ENCODE measurements at places on chromosomes 1 and 21.

DNA sequence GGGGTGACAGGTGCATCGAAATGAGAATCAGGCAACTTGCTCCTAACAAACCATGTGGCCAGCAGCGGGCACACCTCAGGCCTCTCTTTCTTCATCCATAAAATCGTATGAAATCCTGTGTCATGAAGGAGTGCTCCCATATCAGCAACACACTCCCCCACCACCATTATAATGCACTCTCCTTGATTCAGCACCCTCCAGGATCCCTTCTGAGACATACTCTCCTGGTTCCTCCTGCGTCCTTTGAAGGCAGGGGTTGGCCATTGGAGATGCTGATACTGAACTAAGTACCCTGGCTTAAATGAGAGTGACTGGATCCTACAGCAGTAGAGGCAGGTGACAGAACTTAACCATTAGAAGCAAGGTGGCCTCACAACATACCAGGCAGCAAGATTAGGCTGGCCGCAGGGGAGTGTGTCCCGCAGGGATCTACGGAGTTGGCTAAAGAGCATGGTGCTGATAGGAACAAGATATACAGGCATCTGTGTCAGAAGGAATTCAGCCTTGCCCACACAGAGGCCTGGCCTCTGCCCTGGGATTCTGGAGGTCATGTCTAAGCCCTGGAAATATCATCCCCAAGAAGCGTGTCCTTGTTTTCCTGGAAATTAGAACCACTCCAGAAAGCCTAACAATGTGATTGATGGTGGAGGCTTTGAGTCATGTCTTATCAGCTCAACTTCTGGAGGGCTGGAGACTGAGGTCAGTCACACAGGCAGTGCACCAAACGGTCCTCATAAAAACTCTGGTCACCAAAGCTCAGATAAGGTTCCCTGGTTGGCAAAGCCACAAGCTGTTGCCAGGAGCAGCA lies 16.8 kb downstream of the S100A7A start:
- no peak for DNase-seq

DNA sequence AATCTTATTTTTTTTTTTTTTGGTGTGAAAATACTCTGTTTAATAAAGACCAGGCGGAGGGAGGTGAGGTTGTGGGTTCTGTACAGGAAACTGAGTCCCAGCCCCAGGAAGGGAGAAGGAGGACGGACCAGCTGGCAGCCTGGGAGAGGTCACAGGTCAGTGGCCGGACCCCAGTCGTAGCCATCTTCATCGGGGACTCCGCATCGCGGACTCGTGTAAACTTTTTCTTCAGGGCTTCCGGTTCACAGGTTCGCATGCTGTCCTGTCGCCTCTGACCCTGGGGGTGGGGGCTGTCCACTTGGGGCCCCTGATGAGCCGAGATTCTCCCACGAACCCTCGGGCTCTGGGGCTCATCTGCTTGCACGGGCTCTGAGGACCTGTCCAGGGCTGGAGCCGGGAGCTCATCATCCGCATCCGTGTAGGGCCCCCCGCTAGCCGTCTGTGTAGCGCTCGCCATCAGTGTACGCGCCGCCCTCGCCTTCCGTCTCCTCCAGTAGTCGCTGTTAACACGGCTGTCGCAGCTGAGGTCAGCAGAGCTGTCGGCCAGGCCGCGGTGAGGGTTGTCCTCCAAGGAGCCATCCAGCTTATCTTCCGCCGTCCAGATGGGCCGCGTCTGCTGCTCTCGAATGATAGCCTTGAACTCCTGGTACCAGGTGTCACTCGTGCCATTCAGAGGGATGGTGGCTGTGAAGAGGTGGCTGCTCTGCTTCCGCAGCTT lies 975.7 kb upstream of the PRMT6 start:
- no peak for DNase-seq

GRCh38 chr1:96966536-96967138 lies 245.1 kb downstream of the PTBP2 start:
- DNase-seq: peak; percentile 42

DNA sequence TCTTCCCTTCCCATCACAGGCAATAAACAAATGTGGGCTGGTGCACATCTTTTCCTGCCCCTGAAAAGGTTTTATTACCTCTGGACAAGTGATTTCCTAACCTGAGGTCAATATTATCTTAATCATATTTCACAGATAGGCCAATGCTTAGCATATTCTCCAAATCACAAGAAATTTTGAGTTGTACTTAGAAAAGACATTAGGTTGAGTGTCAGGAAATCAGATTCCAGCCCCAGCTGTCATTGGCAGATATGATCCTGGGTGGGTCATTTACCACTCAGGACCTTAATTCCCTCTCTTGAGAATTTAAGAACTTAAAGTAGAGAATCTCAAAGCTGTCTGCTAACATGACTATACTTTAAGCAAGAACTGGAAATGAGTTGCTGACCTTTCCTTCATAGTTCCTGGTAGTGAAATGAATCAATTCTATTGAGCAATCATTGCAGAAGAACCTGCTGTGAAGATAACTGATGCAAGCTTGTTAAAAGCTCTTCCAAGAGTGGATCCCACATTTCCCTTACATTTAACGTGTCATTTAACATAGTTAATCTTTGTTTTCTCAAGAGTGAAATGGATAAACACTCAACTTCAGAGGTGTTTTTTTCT lies 46.4 kb upstream of the CR2 start:
- no peak for DNase-seq

- no peak for DNase-seq
These were observed 19.4 kb downstream of the FYB2 start for GRCh38 chr1:56799605-56800400.

DNA sequence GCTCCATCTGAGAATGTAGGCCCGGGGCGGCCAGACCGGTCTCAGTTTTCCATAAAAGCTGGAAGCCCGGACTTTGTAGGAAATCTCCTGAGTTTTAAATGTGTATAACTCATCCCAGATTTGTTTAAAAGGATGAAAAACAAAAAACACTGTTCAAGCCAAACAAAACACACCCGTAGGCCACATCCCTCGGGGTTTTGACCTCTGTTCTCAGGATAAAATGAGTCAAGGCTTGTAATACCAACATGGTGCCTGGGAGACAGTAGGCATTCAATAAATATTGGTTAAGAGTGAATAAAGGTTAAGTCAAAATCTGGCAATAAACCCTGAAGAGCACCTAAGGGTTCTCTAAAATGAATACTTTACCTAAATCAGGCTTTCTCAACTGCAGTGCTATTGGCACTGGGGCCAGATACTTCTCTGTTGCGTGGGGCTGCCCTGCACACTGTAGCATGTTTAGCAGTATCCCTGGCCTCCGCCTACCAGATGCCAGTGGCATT lies 55.0 kb downstream of the KAZN start:
- DNase-seq: no peak

DNA sequence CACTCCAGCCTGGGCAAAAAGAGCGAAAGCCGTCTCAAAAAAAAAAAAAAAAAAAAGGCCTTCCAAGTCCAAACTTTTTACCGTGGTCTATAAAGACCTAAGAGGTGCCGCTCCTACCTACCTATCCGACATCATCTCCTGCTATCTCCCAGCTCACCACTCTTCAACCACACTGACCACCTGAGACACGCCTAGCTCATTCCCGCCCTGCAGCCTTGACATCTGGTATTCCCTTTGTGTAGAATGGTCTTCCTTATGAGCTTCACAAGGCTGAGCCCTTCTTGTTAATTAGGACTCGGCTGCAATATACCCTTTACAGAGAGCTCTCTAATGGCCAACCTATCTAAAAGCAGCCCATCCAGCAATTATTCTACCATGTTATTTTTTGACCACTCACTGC lies 680 bp downstream of the MAGOH start:
- DNase-seq: no peak

- DNase-seq: no peak
These were observed 418 bp downstream of the IFI44L start for GRCh38 chr1:78620666-78621065.

DNA sequence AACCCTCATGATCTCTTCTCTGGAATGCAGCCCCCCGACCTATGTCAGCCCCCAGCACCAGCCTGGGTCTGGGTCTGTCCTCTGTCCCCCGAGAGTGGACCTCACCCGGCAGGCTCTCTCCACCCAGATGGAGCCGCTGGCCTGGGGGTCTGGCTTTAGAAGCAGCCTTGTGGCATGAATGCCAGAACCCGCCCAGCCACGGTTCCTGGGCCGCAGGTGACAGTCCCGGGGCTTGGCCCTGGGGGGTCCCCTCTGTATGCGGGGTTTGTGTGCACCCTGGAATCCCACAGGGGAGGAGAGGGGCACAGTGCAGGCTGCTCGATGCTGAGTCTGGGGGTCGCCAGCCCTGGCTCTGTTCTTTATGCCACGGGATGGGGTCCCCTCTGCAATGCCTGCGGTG lies 96.0 kb upstream of the ACTRT2 start:
- DNase-seq: no peak

DNA sequence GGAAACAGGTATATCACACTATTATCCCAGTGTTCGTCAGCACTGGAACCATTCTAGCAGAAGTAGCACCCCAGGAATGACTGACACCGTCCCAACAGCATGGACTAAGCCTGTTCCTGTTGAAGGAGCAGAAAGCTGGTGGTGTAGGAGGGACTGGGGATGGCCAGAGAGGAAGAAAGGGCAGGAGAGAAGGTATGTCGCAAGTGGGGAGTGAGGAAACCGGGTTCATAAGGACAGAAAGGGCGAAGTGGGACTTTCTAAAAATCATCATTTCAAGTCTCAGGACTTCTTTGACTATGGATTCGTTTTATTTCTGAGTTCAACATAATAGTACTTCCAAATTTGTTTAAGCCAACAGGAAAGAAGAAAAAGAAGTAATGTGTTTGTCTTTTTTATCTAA lies 19.7 kb upstream of the MX1 start:
- DNase-seq: no peak

GRCh38 chr1:41850029-41850428 lies 68.7 kb downstream of the HIVEP3 start:
- DNase-seq: no peak

DNA sequence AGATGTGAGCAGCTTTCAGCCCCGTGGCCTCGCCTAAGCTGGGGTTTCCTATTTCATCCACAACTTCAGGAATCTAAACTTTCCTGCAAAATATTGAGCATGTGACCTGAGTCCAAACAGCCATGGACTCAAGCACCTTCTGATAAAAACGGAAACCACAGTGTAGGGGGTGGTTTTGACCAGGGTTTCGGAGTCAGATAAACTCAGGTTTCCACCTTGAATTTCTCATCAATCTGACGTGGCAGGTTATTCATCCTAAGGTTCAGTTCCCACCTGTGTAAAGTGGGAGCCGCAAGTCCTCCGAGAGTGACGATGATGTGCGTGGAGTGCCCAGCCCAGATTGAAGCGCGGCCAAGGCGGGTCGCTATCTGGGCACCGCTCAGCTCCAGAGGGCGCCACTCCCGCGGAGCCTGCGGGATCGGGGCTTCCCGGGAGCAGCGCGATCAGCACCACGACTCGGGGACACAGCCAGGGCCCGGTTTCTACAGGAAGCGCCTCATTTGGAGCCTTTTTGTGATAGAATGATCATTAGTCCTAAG lies 871 bp upstream of the ETS2 start:
- DNase-seq: peak; percentile 61
